ENCODE measurements at places on chromosomes 13 and 19.

DNA sequence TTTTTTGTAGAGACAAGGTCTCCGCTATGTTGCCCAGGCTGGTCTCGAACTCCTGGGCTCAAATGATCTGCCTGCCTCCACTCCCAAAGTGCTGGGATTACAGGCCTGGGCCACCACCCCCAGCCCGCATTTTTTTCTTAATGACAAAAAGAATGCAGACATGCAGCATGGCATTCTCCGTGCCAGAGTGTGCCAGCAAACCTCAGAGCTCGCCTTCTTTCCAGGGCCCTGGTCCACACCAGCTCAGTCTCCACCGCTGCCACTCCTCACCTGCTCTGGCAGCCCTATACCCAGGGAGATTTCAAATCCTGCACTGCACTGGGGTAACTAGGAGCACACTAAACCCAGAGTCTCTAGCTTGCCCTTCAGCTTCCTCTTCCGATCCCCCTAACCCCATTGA is 41.7 kb downstream of the ZIC5 start:
- DNase-seq: no peak

DNA sequence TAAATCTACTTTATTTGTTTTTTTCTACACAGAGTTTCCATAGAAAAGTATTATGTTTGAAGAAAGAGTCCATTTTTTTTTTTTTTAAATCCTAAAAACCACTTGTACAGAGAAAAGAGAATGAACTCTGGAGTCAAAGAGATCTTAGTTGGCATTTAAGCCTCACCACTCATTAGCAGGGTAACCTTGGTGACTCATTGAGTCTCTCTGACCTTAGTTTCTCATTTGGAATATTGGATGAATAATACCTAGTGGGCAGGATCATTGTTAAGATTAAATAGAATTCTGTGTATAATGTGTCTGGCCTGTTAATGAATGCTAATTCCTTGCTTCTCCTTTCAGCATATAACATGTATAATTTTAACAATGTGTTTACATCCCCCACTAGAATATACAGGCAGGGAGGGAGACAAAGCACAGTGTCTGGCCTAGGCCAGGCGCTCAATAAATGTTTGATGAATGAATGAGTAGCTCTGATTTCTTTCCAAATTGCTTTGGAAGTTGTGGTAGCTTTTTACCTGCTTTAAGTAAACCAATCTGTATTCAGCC is 48.7 kb upstream of the MYCBP2 start:
- DNase-seq: no peak

DNA sequence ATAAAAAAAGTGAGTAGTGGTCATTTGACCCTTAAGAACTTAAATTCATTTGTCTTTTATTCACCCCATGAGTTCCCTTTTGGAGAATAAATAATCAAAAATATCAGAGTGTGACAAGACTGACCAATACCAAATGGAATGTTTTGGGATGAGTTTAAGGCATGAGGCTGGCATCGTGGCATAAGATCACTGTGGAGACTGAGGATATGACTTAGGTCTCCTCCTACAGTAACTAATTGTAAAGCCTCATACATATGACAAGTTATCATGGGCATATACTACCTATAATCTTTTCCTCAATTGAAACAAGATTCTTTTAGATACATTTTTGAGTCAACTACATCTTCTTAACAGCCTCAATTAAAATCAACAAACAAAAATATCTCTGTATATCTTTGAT is 782.0 kb downstream of the SLITRK1 start:
- DNase-seq: no peak

- DNase-seq: no peak
Observed at GRCh38 chr13:76132532-76132931, 496.4 kb downstream of the LMO7 start.

DNA sequence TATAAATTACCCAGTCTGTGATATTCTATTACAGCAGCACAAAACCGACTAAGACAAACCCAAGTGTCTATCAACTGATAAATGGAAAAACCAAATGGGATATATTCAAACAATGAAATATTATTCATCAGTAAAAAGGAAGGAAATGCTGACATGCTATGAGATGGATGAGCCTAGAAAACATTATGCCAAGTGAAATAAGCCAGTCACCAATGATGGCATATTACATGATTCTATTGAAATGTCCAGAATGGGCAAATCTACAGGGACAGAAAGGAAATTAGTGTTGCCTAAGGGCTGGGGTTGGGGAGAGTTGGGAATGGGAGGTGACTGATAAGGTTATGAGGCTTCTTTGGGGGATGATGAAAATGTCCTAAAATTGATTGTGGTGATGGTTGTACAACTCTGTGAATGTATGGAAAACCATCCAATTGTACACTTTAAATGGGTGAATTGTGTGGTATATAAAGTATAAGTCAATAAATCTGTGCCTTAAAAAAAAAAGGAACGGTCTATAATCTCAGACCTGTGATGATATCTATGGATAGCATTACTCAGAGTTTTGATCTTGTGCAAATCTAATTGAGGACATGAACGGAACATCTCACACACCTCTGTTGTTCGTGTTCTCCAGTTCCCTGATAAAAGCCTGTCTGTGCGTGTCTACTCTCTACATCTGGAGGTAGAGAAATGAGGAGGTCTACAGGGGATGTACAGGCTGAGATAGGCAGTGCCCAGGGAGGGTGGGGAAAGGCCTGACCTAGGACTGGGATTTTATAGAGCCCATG is 49.0 kb downstream of the TNFRSF19 start:
- no peak for DNase-seq

DNA sequence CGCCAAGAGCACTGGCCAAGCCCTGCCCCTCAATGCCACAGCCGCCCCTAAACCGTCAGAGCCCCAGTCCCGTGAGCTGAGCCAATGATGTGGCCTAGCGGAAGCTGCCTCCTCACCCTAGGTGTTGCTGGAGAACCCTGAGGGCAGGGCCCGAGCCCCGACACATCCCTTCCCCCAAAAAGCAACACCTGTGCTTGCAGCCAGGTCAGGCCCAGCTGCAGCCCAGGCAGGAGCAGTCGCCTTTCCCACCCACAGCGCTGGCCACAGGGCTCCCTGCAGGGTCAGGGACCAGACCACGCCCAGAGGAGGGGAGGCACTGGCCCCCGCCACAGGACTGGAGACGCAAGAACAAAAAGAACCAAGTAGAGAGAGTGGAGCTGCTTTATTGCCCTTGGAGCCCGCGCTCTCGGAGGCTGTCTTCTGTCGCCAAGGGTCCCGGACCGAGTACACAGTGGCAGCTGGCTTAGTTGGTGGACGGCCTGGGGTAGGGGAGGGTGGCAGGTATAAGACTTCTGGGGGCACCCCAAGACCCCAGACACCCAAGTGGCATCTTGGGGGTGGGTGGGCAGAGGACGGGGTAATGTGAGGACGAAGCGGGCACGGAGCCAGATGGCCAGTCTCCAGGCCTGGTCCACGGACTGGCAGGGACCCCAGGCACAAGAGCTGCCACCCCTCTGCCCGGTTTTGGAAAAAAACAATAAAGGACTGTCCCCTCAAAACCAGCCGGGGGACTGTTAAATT is 3.3 kb downstream of the P2RY11 start:
- DNase-seq: no peak

Data from left renal pelvis (tissue), 4 donors.